ENCODE measurements at places on chromosomes 2 and 18.

DNA sequence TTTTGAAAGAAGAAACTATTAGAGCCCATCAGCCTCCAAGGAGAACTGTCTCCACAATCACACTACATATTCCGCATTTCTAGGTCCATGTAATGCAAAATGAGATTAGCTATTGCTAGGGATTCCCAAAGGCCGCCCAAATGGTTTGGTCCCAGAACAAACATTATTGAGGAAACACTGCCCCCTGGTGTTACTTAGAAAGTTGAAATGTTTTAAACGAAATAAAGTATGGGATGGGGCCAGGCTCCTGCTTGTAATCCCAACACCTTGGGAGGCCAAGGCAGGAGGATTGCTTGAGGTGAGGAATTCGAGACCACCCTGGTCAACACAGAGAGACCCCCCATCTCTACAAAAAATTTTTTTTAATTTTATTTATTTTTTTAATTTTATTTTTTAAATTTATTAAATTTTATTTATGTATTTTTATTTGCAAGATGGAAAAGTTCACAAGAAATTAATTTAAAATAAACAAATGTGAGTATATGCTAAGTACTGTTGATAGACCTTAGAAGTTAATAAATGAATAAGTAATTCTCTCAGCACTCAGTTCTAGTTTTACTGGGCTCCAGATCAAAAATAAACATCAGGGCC, 5.5 kb downstream of the NHEJ1 start:
- no peak for DNase-seq

GRCh38 chr2:131156452-131157149, 51.5 kb downstream of the PLEKHB2 start:
- DNase-seq, result no peak

DNA sequence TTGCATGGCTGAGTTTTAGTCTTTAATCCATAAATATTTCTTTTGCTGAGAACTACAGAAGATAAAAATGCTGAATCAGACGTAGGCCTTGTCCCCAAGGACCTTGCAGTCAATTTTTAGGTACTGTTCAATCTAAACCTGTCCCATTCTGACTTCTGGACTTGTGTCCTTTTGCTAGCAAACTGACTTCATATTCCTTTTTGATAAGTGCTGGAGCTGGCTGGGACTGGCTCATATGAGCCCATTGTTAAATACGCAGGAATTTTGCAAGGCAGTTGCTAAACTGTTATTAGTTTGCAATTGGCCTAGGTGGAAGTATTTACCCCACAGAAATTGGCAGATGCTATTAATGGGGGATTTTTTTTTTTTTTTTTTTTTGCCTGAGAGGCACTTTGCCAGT, 941.4 kb downstream of the DCC start:
- DNase-seq, result no peak

GRCh38 chr2:51706220-51706619, 674.3 kb upstream of the NRXN1 start:
- DNase-seq, result no peak

Data from posterior vena cava (tissue), 2 donors.